ENCODE measurements at places on chromosomes 1 and 21.

DNA sequence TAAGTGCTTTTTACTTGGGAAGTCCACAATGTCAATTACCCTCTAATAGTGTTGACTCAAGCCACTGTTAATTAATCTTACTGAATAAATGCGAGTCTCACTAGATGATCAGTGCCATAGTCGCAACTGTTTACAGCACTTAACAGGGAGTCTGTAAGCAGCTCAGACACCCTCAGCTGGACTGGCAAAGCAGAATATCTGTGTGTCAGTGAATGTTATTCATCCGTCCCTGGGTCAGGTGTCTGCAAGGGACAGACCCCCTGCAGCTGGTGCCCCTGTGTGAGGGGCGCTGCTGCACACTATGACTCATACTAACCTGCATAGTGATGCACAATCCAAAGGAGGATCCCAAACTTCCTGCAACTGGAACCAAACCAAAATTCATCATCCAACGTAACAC is 306.5 kb downstream of the HHIPL2 start:
- DNase-seq, result no peak

- DNase-seq, result no peak
Measured at GRCh38 chr21:18869104-18869503, 465.5 kb upstream of the TMPRSS15 start.

- no peak for DNase-seq
Measured at GRCh38 chr1:19435181-19435580, 50.2 kb downstream of the CAPZB start.

GRCh38 chr1:156284112-156284511 is at the start of gene TMEM79:
TMEM79 (plus strand) TSS chr1:156284325; CDS start chr1:156285227, 902 bp downstream.
- no peak for DNase-seq

DNA sequence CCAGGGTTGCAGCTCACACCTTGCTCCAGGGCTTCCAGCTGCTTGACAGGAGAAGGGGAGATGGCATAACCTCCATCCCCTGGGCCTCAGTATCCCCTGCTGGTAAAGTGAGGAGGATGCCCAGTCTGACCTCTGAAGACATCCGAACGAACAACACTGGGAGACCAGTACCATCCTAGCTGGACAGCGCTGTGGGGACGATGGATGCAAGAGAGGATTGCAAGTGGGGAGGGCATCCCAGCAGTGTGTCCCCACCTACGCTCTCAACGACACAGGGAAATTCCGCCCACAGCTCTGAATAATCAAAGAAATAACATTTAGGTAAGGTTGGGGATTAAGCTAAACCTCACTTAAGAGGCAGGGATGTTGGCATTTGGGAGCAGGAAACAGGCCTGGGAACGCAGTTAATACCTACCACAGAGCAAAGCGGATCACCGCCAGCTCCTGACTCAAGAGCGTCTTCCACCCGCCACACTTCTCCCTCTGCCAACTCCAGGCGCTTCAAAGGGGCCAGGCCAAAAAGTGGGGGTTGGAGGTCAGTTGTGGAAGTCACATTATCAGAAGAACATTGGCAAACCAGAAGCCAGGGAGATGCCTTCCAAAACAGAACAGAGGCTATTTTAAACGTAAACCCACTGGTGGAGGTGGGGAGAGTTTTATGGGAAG is 47.6 kb downstream of the SSBP3 start:
- DNase-seq, result no peak

GRCh38 chr1:195335541-195335940 is 1272.7 kb downstream of the KCNT2 start:
- DNase-seq, result no peak
